ENCODE measurements at places on chromosomes 13 and 19.
A peak's percentile ranks its signal among the peaks of the same experiment; 100 is the strongest.

DNA sequence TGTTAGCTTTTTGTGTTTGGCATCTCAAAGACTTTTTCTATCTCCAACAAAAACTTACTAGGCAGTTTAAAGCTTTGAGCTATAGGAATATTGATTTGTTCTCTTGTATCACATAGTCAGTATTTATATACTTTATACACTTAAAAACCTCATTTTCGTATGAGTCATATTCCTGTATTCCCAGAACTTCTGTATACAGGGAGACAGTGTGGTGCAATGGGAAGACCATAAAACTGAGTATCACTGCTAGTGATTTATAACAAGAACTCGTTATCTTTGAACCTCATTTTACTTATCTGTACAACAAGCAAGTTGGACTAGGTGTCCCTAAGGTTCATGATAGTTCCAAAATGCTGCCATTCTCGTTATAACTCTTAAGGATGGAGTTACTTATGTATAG lies 6.3 kb downstream of the GPR180 start:
- DNase-seq = no peak

GRCh38 chr13:106589716-106590115 lies 21.8 kb upstream of the ARGLU1 start:
- DNase-seq = no peak

DNA sequence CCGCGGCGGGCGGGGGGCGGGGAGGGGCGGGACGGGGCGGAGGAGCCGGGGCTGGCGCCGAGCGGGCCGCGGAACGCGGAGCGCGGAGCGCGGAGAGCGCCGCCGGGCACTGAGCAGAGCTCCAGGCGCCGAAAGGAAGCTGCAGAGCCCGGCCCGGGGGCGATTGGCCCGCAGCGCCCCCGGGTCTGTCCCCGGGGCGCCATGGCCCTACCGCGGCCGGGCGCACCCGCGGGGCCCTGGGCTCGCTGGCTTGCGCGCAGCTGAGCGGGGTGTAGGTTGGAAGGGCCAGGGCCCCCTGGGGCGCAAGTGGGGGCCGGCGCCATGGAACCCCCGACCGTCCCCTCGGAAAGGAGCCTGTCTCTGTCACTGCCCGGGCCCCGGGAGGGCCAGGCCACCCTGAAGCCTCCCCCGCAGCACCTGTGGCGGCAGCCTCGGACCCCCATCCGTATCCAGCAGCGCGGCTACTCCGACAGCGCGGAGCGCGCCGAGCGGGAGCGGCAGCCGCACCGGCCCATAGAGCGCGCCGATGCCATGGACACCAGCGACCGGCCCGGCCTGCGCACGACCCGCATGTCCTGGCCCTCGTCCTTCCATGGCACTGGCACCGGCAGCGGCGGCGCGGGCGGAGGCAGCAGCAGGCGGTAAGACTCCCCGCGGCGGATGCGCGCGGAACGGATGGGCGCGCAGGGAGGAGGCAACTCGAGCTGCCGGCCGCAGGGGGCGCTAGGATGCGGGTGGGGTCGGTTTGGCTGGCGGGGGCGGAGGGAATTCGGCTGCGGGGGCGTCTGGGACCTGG lies at the start of gene PDE4A:
PDE4A (plus strand) TSS at position 95 of the 796 bp plus-strand sequence; CDS start at position 322, 227 bp downstream.
- DNase-seq = peak; percentile 81

- no peak for DNase-seq
These were observed 383.3 kb downstream of the DACH1 start for GRCh38 chr13:71483733-71484132.

DNA sequence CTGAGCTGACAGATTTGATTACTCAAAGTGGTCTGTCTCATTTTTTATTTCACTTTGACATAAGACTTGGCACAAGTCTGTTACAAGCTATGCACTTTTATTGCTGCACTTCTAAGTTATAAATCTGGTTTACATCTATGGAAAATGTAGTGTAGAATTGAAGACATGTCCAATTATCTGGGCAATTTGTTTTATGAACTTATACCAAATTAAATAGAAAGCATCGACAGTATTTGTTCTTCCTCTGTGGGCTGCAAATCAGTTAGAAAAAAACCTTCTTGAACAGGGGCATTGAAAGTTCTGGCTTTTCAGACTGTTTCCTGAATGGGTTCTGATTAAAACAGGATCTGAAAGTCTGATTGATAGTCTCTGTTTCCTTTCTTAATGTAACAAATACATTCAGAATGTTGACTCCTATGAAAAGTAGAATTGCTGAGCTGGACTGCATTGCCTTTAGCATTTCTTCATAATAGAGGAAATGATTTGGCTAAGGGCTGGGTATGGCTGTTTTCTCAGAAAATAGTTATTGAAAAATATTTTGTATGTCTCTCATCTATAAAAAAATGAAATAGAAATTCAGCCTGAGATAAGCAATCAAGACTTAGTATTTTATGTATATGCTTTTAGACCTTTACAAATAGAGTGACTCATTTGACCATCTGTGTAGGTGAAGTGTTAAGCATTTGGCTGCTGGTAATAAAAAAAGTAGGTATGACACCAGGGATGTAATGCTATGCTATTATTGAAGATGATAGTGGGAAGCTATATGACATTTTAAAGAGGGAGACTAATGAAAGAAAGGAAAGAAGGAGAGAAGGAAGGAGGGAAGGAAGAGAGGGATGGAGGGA lies 210.9 kb upstream of the SPRY2 start:
- DNase-seq = peak; percentile 42

DNA sequence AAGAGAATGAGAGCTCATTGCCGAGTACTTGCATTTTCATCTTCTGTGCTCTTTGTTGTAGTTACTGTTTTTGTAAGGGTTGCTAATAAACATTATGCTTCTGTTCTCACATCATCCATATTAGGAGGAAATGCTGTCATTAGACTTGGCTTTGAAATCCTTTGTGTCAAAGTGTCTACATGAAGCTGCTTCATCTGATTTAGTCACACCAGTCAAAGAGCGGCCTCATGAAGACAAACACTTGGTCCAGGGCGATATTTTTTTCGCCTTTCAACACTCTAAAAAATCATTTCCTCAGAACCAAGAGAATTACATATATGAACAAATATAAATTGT lies 105.0 kb downstream of the SPRY2 start:
- no peak for DNase-seq

GRCh38 chr13:61156753-61157152 lies 258.9 kb downstream of the PCDH20 start:
- no peak for DNase-seq

- no peak for DNase-seq
These were observed 9.2 kb downstream of the CEACAM1 start for GRCh38 chr19:42519108-42519507.

GRCh38 chr13:39527961-39528660 lies 74.9 kb downstream of the LHFPL6 start:
- DNase-seq = no peak

DNA sequence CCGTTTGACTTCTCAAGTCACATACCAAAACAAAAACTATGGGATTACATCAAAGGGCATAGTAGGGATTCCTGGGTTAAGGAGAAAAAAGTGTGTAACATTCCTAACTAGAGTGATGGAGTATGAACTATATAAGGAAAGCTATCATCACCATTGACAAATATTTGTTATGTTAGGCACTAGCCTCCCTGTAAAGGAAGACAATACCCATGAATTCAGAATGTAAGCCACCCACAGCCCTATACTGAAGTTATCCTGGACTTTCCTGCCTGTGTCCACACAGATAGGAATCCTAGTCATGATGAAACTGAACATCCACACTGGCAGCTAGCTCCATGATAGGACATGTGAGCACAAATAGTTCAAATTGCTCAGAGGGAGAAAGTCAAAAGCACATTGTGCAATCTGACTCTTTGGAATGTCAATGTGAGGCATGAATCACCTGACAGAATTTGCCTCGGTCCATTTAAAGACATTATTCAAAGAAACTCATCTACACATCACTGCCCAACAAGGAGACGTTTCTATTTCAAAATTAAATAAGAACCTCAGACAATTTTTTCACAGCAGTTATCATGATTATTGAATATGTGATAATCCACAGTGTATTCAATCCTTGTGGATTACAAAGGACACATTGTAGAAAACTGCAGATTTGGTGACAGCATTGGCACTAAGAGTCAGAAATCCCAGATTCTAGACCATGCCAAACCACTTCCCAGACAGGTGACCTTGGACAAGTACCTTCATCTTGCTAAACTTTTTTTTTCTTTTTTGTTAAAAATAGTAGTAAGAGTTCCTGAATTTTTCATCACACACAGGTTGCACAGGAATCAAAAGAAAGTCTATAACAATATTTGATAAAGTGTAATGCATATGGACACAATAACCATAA lies 529.3 kb downstream of the IRS2 start:
- no peak for DNase-seq

DNA sequence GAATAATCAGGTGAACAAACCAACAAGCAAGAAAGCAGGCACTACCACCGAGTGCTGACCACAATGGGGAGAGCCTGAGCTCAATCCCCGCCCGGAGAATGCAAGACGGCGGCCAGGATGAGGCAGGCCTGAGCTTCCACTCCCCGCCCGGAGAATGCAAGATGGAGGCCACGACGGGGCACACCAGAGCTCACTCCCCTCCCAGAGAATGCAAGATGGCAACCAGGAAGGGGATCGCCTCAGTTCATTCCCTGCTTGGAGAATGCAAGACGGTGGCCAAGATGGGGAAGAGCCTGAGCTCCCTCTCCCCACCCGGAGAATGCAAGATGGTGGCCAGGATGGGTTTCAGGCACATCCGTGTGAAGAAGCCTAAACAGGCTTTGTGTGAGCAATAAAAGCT lies 24.7 kb upstream of the MIER2 start:
- DNase-seq = no peak

- DNase-seq = peak; percentile 70
These were observed 5.3 kb downstream of the ABCA7 start for GRCh38 chr19:1045247-1045603.

- DNase-seq = no peak
These were observed 183.7 kb upstream of the SPRY2 start for GRCh38 chr13:80524447-80525215.

DNA sequence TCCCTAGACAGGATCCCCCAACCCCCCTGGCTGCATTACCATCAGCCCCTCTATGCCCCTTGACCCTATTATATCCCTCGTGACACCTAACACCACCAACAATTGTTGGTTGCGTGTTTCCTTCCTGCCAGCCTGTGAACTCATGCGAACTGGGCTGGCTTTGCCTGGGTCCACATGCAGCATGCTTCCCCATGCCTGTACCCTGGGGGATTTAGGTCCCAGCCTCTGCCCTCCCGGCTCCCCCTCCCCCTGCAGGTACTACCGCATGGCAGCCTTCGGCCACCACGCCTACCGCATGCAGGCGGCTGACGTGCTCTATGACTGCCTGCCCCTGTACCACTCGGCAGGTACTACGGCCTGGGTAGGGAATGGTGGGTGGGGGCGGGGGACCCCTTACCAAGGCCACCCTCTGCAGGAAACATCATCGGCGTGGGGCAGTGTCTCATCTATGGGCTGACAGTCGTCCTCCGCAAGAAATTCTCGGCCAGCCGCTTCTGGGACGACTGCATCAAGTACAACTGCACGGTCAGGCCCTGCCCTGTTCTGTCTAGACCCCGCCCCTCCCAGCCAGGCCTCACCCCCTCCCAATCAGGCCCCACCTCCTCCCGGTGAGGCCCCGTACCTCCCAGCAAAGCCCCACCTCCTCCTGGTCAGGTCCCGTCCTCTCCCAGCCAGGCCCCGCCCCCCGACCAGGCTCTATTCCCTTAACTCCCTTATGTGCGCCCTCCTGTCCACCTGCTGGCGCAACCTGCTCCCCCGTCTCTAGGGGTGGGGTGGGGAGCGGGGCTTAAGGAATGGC lies 18.5 kb downstream of the SLC27A1 start:
- DNase-seq = peak; percentile 81

DNA sequence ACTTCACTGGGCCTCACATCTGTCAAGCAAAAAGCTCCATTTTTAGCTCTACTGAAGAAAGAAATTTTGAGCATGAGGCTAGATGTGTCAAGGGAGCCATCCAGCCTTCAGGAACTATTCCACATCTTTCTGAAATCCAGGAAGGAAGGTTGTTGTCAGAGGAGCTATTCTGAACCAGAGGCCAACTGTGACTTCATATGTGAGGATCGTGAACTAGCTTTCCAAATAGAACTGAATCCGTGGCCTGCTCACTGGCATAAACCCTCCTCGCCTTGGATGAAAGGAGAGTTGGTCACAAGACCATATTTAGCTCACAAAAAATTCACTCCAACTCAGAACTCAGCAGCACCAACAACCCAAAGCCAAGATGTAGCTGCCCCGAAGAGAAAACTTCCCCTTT lies 195.8 kb downstream of the FOXO1 start:
- no peak for DNase-seq

- peak; percentile 72 for DNase-seq
These were observed at the start of gene IQCN for GRCh38 chr19:18274219-18274780. TSS of gene IQCN (minus strand) at chr19:18274452. CDS start at chr19:18269478, 4,974 bp downstream.

- DNase-seq = no peak
These were observed 13.5 kb upstream of the ADGRE1 start for GRCh38 chr19:6873708-6874431.
